ENCODE measurements at places on chromosomes 16 and 17.

GRCh38 chr17:82121660-82122629 is 23.9 kb upstream of the FASN start:
- DNase-seq = no peak

GRCh38 chr17:61594294-61594825 is 3.3 kb upstream of the NACA2 start:
- DNase-seq = no peak

GRCh38 chr17:42830971-42831370 is 2.2 kb upstream of the PSME3 start:
- no peak for DNase-seq

- DNase-seq = no peak
These were observed 9.7 kb downstream of the PITPNA start for GRCh38 chr17:1552932-1553331.

DNA sequence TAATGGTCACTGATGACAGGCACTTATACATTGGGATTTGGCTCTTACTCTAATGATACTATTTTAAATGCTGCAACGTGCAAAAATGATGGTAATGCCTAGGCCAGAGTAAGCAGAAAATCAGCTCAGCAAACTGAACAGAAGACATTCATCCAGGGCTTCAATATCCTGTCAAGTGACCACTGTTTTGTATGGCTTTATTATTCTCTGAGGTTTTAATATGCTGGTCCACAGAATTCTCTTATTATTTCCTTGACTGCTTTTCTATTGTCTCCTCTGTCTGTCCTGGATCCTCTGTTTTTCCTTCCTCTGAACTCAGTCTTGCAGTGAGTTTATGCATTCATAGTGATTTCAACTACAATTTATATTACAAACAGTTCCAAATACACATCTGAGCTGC is 90.8 kb upstream of the PMFBP1 start:
- DNase-seq = no peak

GRCh38 chr16:30697264-30698138 is 1.5 kb upstream of the SRCAP start:
- no peak for DNase-seq

- no peak for DNase-seq
These were observed 3.5 kb upstream of the CPNE7 start for GRCh38 chr16:89572073-89572484.

DNA sequence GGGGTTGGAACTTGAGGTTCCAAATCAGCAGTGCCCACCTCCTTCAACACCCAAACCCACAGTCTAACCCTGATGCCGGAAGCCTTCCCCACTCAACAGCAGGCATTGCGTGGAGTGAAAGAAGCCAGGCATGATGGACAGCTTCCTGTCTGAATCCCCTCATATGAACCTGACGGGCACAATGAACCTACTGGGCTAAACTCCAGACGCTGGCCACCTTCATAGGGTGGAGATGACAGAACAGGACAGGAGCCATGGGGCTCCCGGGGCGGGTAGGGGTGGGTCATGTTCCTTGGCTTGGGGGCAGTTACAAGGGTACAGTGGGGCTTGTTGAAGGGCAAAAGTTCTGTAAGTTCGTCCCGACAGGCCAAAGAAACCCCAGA is 460 bp upstream of the HSBP1 start:
- DNase-seq = no peak

DNA sequence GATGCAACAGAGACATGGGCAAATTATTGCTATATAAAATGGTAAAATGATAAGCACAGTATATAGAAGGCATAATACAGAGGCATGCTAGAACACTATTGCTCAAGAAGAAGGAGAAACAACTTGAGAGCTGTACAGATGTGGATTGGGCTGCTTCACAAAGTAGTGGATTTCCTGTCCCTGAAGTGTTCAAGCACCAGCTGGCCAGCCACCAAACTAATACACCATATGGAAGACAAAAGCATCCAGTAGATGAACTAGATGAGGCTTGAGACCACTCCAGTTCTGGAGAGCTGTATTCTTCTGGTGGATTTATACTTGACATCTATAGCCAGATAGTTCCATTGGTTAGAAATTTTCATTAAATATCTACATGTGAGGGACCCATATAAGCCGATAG is 134.1 kb upstream of the GNAO1 start:
- DNase-seq = no peak

DNA sequence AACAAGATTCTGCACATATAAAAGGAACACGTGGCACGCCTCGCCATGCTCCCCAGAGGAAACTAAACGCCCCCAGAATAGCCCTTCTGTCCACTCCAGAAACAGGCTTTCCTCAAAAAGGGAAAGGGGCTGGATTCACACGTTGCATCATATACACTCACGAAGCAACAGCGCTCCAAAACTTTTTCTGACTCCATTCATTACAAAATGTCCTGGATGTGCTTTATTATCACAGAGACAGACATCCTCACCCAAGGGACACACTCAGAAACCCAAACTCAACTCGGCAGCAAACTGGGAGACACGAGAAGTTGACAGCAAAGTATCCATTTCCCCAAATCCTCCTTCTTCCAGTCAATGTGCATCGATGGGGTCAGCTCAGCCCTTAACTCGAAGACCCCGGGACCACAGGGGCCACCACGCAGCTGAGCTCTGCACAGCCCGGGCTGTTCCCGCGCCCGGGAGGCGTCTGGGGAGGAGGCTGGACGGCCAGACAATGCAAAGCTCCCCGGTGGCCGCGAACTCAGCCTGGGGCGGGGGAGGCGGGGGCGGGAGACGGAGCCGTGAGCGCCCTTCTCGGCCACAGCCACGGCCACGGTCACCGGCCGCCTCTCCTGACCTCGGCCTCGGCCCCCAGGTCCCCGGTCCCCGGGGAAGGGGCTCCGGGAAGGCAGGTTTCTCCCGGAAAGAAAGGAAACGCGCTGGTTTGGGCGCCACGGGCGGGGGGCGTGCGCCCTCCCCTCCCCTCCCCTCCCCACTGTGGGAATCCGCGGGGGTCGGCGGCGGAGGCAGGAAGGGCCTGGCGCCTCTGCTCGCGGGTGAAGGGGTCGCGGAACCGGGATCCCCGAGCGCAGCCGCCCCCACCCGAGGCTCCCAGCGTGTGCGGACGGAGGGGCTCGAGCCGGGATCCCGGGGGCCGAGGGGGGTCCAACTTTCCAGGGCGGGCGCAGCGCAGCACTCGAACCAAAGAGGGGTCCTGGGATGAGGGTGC is 1.2 kb downstream of the NXN start:
- DNase-seq = no peak

- no peak for DNase-seq
These were observed 52.6 kb downstream of the C16orf95 start for GRCh38 chr16:87264634-87265033.

DNA sequence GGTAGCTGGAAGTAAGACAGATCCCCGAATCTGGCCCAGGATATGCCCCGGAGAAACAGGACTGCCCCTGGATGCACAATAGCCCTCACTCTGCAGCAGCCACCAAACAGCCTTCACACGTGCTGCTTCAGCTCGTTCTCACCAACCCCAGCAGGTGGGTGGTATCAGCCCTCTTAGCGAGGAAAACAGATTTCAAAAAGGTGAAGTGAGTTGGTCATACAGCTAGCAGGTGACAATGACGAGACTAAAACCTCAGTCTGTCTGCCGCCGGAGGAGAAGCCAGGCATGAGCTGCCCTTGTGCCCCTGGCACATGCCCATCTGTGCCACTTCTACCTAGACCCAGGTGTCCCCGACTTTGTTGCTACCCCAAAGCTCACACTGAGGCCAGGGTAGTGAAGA is 92.4 kb downstream of the YPEL2 start:
- DNase-seq = no peak

DNA sequence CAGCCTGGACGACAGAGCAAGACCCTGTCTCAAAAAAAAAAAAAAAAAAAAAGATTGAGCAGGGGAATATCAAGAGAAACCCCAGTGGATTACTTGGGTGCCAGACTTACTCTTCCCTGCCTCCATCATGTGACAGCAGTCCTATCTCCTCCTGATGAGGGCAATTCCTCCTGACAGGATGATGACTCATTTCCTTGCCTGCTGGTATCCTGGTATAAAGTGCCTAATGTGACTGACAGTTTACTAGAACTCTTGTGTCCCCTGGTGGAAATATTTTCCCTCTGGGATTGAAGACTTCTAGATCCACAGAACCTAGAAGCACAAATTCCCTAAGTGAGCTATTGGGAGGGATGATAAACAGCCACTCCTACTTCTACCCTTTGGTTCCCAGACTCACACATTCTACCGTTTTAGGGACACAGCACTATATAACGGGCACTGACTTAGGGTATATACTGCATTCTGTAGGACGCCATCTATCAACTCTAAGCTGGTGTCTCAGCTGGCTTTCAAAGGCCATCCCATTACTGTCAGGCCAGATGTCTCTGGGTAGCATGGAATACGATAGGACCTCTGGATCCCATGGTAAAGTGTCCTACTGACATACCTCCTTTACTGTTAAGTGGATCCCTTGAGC is 114.6 kb upstream of the MED13 start:
- DNase-seq = no peak

DNA sequence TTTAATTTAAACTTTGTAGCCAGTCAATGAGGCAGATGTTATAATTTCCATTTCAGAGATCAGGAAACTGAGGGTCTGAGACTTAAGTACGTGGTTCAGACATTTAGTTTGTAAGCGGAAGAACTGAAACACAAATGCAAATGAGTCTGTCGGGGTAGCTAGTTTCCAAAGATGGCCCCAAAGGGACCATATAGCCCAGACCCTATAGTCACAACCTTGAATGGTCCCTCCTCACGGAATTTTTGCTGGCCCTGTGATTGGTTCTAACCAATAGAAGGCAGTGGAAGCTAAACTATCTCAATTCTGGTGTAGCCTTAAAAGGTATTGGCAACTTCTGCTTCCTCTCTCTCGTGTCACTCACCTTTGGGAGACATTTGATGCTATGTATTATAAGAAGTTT is 7.5 kb upstream of the BCO1 start:
- no peak for DNase-seq

- no peak for DNase-seq
These were observed 4.6 kb downstream of the QPRT start for GRCh38 chr16:29683543-29684090.

DNA sequence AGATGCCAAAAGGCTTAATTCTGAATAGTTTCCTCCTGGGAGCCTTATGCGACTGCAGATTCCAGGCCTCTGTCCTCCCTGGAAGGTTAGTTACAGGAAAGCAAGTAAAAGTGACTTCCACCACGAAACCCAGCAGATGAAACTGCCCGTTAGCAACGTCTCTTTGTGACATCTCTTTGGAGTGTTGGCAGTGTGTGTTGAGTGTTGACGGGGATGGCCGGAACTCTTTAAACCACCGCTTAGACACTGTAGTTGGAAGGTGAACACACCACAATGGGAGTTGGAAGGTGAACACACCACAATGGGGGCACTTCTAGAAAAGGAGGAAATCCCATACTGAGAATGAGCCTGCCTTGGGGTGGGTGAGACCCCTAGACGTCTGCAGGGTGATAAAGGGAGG is 858 bp downstream of the SKAP1 start:
- no peak for DNase-seq

DNA sequence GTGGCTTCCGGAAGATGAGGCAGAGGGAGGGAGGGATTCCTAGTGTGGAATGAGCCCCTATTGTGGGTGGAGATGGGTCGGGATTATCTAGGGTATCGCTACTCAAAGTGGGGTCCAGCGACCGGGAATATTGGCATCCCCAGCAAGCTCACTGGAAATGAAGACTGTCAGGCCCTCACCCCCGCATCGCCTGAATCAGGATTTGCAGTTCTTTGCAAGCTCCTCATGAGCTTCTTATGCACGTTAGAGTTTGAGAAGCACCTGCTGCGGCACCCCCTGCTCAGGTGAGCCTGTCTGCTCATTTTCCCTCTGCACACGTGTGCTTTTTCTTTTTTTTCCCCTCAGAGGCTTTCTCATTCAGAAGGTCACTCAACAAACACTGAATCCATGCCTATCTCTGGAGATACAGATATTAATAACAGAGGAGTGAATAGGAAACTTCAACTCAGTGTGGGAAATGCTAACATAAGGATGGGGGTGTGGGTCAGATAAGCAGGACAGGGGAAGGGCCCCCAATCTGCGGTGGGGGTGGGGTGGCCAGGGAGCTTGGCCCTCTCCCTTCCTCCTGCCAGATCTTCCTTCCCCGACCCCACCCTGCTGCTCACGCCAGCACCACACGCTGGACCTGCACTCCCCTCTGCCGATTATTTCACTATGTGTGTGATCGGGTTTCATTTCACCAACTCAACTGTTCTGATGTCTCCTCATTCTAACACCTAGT is 67.7 kb upstream of the NFAT5 start:
- DNase-seq = no peak

- no peak for DNase-seq
These were observed 44.0 kb upstream of the YPEL2 start for GRCh38 chr17:59287452-59287851.

- DNase-seq = peak; percentile 83
These were observed at the start of gene AMDHD2 for GRCh38 chr16:2520097-2520783. AMDHD2 (plus strand) TSS chr16:2520371; CDS start chr16:2520459, 88 bp downstream.

GRCh38 chr16:3548445-3548844 is 28.8 kb downstream of the NLRC3 start:
- no peak for DNase-seq

DNA sequence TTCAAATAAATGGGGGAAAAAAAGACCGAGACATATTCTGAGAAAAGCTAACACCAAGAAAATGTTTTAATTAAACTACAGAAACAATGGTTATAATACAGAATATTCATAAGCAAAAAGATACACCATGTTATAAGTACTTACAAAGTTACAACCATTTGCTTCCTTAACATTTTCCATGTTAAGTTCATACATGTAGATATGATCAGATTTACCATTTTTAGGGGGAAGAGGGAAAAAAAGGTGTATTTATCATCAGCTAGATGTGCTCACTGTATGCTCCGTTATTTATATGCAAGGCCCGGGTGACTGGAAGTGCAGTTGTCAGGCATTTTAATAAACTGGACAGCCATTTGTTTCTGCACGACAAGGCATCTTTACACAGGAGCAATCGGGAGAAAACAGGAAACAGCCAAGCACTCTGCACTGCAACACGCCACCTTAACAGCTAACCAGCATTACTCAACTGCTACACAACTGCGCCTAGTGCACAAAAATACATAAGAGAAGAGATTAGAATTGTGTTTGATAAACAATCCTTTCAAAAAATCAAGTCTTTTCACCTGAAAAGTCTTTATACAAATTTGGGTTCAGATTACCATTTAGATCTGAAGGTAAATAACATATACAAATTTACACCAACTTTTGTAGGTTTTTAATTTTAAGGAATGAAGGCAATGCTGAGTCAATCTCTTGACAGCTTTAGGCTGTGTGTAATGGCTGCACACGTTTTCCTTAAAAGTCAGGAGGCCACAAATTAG is 2.9 kb downstream of the SRSF2 start:
- DNase-seq = no peak

- DNase-seq = no peak
These were observed 45.0 kb downstream of the SOST start for GRCh38 chr17:43713494-43714162.

GRCh38 chr17:16300554-16300953 is 52.7 kb downstream of the CENPV start:
- DNase-seq = no peak

DNA sequence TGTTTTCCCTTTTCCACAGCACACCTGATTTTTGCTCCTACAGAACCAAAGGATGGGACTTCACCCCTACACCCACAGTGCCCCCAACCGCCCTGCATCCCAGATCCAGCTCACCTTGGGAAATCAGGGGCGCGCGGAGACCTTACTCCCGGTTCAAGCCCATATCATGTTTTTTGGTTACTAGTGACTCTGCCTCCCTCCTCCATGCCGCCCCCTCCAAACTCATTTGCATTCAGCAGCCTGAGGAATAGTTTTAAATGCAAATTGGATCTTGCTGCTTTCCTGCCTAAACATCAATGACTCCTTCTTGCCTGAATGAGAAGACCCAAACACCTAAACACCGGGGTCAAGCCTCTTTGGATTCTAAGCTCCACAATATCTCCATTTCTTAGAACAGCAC is 331.8 kb downstream of the TMEM114 start:
- DNase-seq = no peak

- DNase-seq = no peak
These were observed 5.4 kb downstream of the RECQL5 start for GRCh38 chr17:75661531-75661930.

All from fibroblast of the conjunctiva (primary cell).